Kidney capillary endothelial cell (primary cell): ENCODE measurements at places on chromosomes 12 and 14.

GRCh38 chr14:64293976-64294671 lies at the start of gene ESR2:
Gene ESR2 (minus strand): TSS chr14:64294371. CDS start chr14:64282985, 11,386 bp downstream.
- DNase-seq: no peak

DNA sequence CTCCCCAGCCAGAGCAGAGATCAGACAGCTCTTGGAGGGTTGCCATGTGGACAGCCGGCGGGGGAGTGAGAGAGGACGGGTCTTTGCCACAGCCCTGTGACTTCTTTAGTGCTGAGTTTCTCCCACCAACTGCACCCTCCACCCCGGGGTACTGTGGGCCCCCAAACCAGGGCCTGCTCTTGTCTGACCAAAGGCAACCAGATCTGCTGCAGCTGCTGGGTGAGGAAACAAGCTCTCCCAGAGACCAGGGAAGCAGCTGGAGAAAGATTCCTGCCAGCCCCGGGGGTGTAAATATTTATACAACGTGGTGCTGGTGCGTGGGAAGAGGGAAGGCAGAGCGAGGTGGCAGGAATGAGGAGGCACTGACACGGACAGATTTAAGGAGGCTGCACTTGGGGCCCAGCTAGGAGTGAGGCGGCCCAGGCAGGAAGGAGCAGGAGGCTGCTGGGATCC lies 14.3 kb upstream of the ZFP36L1 start:
- no peak for DNase-seq

DNA sequence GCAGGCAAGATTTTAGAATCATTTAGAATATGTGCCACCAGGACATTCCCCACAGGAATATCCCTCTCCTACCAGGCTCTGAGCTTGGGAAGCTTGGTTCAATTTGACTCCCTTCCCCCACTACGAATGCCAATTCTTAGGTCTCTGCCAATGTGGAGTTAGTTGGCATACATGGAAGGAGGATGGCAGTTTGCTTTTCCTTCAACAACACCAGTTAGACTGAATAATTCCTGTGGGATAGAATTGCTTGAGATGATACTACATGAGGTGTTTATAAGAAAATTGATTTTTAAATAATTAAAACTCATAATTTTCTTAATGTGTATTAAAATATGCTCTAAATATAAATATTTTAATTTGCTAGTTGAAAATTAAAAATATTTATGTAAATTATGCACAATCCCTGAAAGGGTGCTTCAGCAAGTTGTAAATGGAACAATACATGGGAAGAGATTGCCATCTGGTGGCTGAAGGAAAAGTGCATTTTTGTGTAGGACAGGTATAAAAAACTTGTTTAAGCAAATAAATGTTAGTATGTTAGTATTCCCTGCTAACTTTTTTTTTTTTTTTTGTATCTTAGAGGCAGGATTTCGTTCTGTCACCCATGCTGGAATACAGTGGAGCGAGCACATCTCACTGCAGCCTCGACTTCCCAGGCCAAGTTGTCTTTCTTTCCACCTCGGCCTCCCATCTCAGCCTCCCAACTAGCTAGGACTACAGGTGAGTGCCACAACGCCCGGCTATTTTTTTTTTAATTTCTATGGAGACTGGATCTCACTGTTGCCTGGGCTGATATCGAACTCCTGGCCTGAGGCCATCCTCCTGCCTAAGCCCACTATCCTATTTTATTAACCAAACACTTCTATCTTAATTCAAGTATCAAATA lies 25.8 kb upstream of the STRAP start:
- DNase-seq: peak; percentile 52

DNA sequence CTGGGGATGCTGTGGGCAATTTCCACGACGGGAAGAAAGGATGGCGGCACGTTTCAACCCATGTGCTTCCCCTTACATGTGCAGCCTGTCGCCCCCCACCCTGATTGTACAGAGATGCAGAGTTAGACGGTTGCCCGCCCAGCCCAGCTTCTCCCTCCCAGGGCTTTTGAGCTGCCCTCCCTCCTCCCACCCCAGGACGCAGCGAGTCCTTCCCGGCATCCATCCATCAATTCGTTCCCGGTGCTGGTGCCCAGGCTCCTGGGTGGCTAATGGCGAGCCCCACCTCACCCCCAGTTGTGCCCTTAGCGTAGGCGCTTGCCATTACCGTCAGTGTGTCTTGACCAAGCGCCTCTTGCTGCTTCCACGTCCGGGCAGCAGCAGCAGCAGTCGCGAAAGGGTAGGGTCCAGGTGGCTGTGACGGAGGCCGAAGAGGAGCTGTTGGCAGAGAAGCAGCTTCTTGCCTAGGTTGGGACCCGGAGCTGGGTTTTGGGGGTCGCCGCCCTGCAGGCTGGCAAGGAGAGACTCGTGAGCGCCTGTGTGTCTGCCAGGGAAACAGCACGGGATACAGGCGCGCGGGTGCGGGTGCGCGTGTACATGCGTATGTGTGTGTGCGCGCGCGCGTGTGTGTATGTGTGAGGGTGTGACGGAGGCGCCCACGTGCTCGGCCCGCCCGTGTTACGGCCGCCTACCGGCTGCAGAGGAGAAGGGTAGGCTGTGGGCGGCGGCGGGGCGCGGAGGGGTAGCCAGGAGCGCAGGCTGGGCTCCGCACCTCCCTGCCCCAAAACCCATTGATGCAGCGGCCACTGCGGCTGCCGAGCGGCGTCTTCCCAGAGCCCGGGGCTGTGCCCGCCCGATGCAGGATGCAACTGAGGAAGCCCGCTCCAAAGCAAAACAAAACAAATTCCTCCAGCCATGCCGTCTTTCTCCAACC lies at the start of gene SLC6A15:
TSS of gene SLC6A15 (minus strand) at position 602 of the 931 bp plus-strand sequence. CDS start 20,679 bp downstream, outside the sequence.
- DNase-seq: peak; percentile 21

GRCh38 chr12:30010071-30011052 lies 226.6 kb upstream of the TMTC1 start:
- DNase-seq: no peak

- DNase-seq: peak; percentile 39
Measured at GRCh38 chr12:3076730-3077571, at the start of gene TSPAN9. Gene TSPAN9 (plus strand): TSS chr12:3077379. CDS start chr12:3201194, 123,815 bp downstream.

GRCh38 chr12:11768233-11768965 lies 118.9 kb downstream of the ETV6 start:
- DNase-seq: no peak

GRCh38 chr14:68948686-68949600 lies 30.2 kb downstream of the ACTN1 start:
- no peak for DNase-seq
